ENCODE measurements at places on chromosomes 11 and 22.

- no peak for DNase-seq
These were observed 3.6 kb downstream of the IZUMO1R start for GRCh38 chr11:94308024-94308423.

- DNase-seq = no peak
These were observed 12.7 kb downstream of the PDHX start for GRCh38 chr11:34928960-34929680.

DNA sequence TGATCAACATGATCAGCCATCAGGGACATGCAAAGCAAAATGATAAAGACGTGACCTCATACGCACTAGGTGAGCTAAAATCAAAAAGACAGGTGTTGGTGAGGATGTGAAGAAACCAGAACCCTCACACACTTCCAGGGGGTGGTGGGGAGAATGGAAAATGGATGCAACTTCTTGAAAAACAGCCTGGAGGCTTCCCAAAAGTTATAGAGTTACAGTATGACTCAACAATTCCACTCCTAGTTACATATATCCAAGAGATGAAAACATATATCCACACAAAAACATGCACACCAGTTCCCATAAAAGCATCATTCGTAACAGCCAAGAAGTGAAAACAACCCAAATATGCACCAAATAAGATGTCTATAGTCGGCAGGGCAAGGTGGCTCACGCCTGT is 42.1 kb upstream of the APLNR start:
- DNase-seq = no peak

GRCh38 chr11:44982496-44983062 is 31.9 kb upstream of the TP53I11 start:
- no peak for DNase-seq

- no peak for DNase-seq
These were observed 6.8 kb downstream of the TOLLIP start for GRCh38 chr11:1302461-1303125.

GRCh38 chr11:112453601-112454577 is 193.2 kb upstream of the PLET1 start:
- DNase-seq = peak; percentile 2

- no peak for DNase-seq
These were observed 12.8 kb downstream of the TNRC6B start for GRCh38 chr22:40190501-40190900.

DNA sequence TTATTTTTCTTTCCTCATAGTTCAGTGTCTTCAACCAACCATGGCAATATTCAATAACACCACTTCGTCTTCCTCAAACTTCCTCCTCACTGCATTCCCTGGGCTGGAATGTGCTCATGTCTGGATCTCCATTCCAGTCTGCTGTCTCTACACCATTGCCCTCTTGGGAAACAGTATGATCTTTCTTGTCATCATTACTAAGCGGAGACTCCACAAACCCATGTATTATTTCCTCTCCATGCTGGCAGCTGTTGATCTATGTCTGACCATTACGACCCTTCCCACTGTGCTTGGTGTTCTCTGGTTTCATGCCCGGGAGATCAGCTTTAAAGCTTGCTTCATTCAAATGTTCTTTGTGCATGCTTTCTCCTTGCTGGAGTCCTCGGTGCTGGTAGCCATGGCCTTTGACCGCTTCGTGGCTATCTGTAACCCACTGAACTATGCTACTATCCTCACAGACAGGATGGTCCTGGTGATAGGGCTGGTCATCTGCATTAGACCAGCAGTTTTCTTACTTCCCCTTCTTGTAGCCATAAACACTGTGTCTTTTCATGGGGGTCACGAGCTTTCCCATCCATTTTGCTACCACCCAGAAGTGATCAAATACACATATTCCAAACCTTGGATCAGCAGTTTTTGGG is at the start of gene OR51T1:
Gene OR51T1, plus strand, starts transcription at position 41 of the 641 bp plus-strand sequence. Its CDS starts 0 bp downstream, at position 41.
- DNase-seq = no peak
